ENCODE measurements at places on chromosomes 1 and 21. TPM values are rescaled to one million over a fixed set of nuclear protein-coding genes. Genes with fewer than 3 reads are reported as not detected.

- H3K4me3 ChIP-seq: no peak overlapping the region
- no peak for DNase-seq
- H3K27me3 ChIP-seq: no peaks in the 10 kb centered on the region
- no peak overlapping the region for H3K27ac ChIP-seq
Observed at GRCh38 chr1:60564916-60565750, 491.6 kb upstream of the C1orf87 start.

METTL25B gene
- polyA plus RNA-seq: 31.5 TPM

- H3K27ac ChIP-seq: no peak overlapping the region
- no peaks in the 10 kb centered on the region for H3K27me3 ChIP-seq
- H3K4me1 ChIP-seq: peaks cover 8% of the 10 kb centered on the region
- no peak overlapping the region for H3K4me3 ChIP-seq
- no peaks in the 10 kb centered on the region for H3K36me3 ChIP-seq
Observed at GRCh38 chr1:241635556-241636152, 4.5 kb downstream of the CHML start.

- H3K4me1 ChIP-seq: no peaks in the 10 kb centered on the region
- H3K4me3 ChIP-seq: no peak overlapping the region
- DNase-seq: no peak
- H3K36me3 ChIP-seq: no peaks in the 10 kb centered on the region
- no peak overlapping the region for H3K27ac ChIP-seq
Observed at GRCh38 chr1:62175568-62176179, 19.0 kb upstream of the L1TD1 start.

GRCh38 chr1:98323906-98324358 is 337.6 kb upstream of the SNX7 start:
- DNase-seq: no peak
- no peak overlapping the region for H3K4me3 ChIP-seq
- no peaks in the 10 kb centered on the region for H3K27me3 ChIP-seq
- H3K27ac ChIP-seq: peak overlapping the region; percentile 31
- no peaks in the 10 kb centered on the region for H3K4me1 ChIP-seq
- H3K36me3 ChIP-seq: no peaks in the 10 kb centered on the region

DNA sequence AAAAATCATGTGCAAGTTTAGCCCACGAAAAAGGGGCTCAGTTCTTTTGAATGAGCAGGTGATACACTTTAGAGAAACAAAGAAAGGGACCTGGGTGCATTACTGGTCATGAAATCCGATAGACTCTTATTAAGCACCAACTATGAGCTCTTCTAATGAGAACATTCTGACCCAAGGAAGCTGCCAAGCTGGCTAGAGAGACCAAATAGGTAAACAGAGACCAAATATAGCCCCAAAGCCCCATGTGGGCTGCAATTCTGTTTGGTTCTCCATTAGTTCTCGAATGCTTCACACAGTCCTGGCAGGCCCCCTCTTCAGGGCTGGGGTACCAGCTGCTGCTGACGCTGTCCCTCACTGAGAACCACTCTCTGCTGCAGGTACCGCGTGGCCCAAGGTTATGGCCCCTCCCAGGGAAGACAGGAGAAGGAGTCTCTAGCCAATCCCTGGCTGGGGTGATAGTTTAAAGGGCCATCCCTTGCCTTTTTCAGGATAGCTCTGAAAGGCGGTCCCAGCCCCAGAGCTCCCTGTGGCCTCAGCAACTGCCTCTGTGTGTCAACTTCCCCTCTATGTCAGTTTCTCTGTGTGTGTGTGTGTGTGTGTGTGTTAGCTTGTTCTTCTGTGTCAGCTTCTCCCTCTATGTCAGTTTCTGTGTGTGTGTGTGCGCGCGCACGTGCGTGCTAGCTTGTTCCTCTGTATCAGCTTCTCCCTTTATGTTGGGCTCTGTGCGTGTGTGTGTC is 7.1 kb upstream of the UBXN10 start:
- H3K4me3 ChIP-seq: no peak overlapping the region
- no peaks in the 10 kb centered on the region for H3K4me1 ChIP-seq
- no peak for DNase-seq

Measured in psoas muscle (tissue), 8 donors.